Liver (tissue), 10 donors: ENCODE measurements at places on chromosomes 7 and 10.

DNA sequence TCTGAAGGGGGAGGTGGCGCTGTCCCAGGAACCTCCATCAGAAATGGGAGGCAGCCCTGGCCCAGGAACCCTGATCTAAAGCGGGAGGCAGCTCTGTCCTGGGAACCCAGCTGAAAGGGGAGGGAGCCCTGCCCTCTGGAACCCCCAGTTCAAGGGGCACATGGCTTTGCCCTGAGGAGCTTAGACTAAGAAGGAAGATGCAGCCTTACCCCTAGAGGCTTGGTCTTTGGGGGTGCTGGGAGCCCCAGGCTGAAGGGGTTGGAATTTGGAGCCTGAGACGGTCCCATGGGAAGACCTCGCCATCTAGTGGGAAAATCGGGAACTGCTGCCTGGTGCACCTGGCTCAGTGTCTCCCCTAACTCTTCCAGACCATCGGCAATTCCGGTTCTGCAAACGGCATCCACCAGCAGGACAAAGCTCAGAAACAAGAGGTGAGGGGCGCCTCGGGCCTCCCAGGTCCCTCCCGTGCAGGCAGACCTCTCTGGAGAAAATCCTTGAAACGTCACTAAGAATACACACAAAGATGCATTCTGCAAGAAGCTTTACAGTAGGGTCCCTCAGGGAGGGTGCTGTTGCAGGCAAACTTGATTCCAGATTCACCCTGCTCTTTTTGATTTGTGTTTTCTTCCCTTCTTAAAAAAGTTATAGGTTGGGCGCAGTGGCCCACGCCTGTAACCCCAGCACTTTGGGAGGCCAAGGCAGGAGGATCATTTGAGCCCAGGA, 52.4 kb upstream of the GTF2IRD1 start:
- H3K4me3 ChIP-seq = no peak overlapping the region
- no peaks in the 10 kb centered on the region for H3K4me1 ChIP-seq
- peak; percentile 82 for DNase-seq
- H3K27ac ChIP-seq = no peak overlapping the region

DNA sequence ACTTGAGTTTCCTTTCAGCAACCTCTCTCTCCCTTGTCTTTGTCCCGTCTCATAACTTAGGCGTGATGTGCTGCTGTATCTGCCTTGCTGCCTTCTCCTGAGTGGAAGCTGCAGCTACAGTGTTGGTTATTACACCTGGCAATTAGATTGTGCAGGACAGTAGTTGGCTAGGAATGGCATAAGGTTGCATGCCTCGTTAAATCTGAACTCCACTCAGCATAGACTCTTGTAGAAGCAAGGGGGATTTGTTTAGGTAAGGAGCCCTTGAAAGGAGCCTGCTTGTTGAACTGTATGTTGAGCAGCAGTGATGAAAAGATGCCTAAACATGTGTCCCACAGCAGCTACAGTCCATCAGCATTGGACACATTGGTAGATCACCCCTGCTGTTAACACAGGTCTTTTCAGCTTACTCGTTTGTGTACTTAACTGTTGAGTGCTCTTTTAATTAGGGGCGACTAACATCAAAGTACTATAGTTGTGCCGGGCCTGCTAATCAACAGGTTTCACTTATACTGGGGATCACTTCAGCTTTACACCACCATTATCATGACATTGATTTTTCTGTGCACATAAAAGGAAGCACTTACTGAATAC, 225.0 kb downstream of the AUTS2 start:
- H3K4me1 ChIP-seq = no peaks in the 10 kb centered on the region
- H3K27ac ChIP-seq = no peak overlapping the region
- DNase-seq = no peak
- H3K4me3 ChIP-seq = no peak overlapping the region
- no peaks in the 10 kb centered on the region for H3K27me3 ChIP-seq

- H3K27me3 ChIP-seq = no peaks in the 10 kb centered on the region
- H3K36me3 ChIP-seq = no peaks in the 10 kb centered on the region
- peaks cover 9% of the 10 kb centered on the region for H3K4me1 ChIP-seq
- no peak overlapping the region for H3K27ac ChIP-seq
Observed at GRCh38 chr7:107854454-107854853, 36.5 kb upstream of the DLD start.

DNA sequence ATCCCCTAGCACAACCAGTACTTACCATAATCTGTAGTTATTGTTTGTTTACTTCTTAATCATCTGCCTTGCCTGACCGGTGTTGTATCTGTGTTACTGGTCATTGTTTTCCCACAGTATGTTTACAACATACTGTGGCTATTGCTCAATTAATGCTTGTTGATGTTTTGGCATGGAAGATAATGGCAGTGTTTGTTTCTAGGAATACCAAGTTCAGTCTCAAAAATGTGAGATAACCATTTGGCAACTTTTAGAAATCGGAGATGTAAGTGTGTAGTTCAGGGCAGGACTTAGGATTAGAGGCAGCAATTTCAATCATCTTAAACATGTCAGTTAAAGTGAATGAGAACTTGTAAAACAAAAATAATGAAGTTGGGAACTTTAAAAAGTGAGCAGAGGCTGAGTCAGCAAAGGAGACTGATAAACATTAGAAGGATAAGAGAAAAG, 8.2 kb downstream of the MINDY3 start:
- no peaks in the 10 kb centered on the region for H3K36me3 ChIP-seq
- peaks cover 9% of the 10 kb centered on the region for H3K4me1 ChIP-seq
- no peak for DNase-seq
- no peaks in the 10 kb centered on the region for H3K27me3 ChIP-seq

DNA sequence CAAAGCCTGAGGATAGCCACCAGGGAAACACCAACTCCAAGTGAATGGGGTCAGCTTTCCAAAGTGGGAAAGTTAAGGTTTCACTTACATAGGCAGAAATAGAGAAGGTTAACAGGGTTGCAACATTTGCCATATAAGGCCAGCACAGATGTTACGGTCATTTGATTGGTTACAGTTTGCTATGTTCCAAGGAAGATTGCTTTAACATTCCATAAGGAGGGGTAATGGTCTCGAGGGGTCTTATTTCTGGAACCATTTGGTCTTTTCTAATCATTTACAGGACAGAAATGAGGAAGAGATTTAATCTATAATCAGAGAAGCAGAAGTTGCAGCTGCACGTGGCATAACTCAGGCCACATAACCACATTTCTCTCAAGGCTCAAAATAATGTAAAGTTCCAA, 679.4 kb upstream of the C7orf33 start:
- no peak overlapping the region for H3K4me3 ChIP-seq
- no peaks in the 10 kb centered on the region for H3K36me3 ChIP-seq
- H3K4me1 ChIP-seq = no peaks in the 10 kb centered on the region
- DNase-seq = no peak
- H3K27ac ChIP-seq = no peak overlapping the region
- no peaks in the 10 kb centered on the region for H3K27me3 ChIP-seq

- no peaks in the 10 kb centered on the region for H3K4me1 ChIP-seq
- no peak for DNase-seq
- no peak overlapping the region for H3K27ac ChIP-seq
Observed at GRCh38 chr10:105742184-105742583, 1101.1 kb downstream of the SORCS3 start.

GRCh38 chr10:124740369-124741280, 3.6 kb downstream of the FAM53B start:
- peak overlapping the region; percentile 71 for H3K27ac ChIP-seq
- H3K27me3 ChIP-seq = no peaks in the 10 kb centered on the region
- H3K4me1 ChIP-seq = peaks cover 76% of the 10 kb centered on the region
- H3K36me3 ChIP-seq = no peaks in the 10 kb centered on the region

- no peaks in the 10 kb centered on the region for H3K4me1 ChIP-seq
- H3K36me3 ChIP-seq = no peaks in the 10 kb centered on the region
- no peak overlapping the region for H3K27ac ChIP-seq
- H3K27me3 ChIP-seq = no peaks in the 10 kb centered on the region
- DNase-seq = no peak
- no peak overlapping the region for H3K4me3 ChIP-seq
Observed at GRCh38 chr7:94216944-94217461, 177.7 kb upstream of the COL1A2 start.

DNA sequence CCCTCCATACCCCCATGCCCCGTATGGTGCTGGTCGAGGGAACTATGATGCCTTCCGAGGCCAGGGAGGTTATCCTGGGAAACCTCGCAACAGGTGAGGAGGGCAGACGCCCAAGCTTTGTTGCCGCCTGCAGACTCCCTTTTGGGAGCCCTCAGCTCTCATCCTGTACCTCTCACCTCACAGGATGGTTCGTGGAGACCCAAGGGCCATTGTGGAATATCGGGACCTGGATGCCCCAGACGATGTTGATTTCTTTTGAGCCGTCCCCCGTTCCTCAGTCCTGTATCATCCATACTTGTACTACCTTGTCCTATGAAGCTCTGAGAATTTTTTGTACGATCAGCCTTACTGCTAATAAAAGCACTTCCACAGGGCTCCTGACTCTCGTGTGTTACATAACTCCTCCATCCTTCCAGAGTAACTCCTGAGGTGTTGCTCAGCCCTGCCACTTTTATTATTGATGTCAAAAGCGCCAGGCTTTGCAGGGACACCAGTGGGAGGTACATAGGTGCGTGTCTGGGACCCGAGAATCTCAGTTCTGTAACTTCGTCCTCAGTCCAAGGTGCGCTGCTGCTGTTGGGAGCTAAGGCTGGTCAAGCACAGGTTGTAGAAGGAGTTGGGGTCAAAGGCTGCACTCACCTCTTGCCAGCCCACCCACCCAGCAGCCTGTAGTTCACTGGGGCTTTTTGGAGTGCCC, 1.1 kb downstream of the UFSP1 start:
- H3K36me3 ChIP-seq = peaks cover 12% of the 10 kb centered on the region
- peak overlapping the region; percentile 83 for H3K27ac ChIP-seq
- no peaks in the 10 kb centered on the region for H3K27me3 ChIP-seq
- H3K4me3 ChIP-seq = peak overlapping the region; percentile 89
- H3K4me1 ChIP-seq = peaks cover 20% of the 10 kb centered on the region

GRCh38 chr7:98307971-98308466, 26.5 kb downstream of the BRI3 start:
- no peaks in the 10 kb centered on the region for H3K27me3 ChIP-seq
- no peaks in the 10 kb centered on the region for H3K4me1 ChIP-seq
- peaks cover 37% of the 10 kb centered on the region for H3K36me3 ChIP-seq
- H3K27ac ChIP-seq = no peak overlapping the region
- H3K4me3 ChIP-seq = no peak overlapping the region

- peak; percentile 91 for DNase-seq
- H3K36me3 ChIP-seq = no peaks in the 10 kb centered on the region
- no peaks in the 10 kb centered on the region for H3K27me3 ChIP-seq
- no peak overlapping the region for H3K4me3 ChIP-seq
- no peak overlapping the region for H3K27ac ChIP-seq
- H3K4me1 ChIP-seq = peaks cover 1% of the 10 kb centered on the region
Observed at GRCh38 chr10:44932517-44933450, 21.6 kb downstream of the TMEM72 start.

- H3K4me3 ChIP-seq = no peak overlapping the region
- DNase-seq = no peak
- no peaks in the 10 kb centered on the region for H3K36me3 ChIP-seq
- H3K27me3 ChIP-seq = no peaks in the 10 kb centered on the region
- H3K27ac ChIP-seq = no peak overlapping the region
Observed at GRCh38 chr10:71487726-71488125, 91.0 kb downstream of the CDH23 start.

DNA sequence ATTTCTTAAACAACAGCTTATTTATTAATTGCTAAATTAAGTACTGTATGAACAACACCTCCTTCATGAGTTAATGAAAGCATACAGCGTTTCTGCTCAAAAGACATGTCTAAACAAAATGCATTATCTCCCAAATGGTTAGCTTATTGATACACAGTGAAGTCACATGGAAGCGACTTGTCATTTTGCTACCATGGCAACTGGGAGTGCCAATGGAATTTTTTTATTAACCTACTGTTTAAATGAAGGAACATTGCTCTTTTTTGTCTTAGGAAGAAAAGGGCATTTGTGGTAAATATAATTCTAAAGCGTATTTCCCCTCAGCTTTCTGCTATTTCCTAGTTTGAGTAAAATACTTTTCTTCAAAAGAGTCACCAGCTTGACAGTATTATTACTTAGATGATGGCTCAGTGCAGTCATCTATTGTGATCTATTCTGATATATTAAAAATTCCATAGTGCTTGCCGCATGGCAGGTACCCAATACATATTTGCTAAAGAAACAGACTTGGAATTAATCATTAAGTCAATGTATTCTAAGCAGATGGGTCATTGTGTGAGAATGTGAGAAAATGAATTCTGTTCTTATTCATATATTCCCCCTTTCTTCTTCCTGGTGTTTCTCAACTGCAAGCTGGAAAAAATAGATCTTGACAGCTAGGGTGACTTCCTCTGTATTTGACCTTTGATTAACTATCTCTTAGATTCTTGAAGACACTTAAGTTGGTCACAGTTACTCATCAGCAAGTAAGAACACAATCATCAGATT, 818.3 kb downstream of the MAGI2 start:
- H3K36me3 ChIP-seq = no peaks in the 10 kb centered on the region
- DNase-seq = no peak
- H3K27ac ChIP-seq = no peak overlapping the region
- H3K4me3 ChIP-seq = no peak overlapping the region
- no peaks in the 10 kb centered on the region for H3K4me1 ChIP-seq

- DNase-seq = no peak
- H3K4me1 ChIP-seq = peaks cover 2% of the 10 kb centered on the region
- H3K27ac ChIP-seq = no peak overlapping the region
Observed at GRCh38 chr7:21585070-21585724, 42.4 kb downstream of the DNAH11 start.

DNA sequence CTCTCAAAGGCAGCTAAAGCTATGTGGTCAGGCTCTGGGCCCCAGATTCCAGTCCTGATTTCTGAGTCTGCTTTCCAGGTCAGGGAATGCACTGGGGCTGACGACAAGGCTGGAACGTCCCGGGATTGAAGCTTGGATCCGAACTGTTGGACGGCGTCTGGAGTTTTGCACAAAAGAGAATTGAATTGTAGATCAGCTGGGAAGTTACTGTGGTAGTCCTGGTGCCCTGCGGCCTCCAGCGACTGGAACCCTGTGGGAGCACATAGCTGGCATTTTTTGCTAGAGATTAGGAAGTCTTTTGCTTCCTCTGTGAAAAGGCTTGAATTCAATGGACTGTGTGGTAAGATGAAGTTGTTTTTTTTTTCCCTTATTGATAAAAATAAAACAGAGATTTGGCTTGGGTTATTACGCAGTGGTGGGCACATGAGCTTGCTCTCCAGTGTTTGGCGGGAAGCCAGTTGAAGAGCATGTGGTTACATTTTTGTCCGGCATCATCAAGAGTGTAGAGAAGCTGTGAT, at the start of gene HK1:
Gene HK1 (plus strand): TSS at position 51 of the 518 bp plus-strand sequence.
- no peak within 1 kb of the TSS for H3K4me3 ChIP-seq
- no peaks in the 10 kb centered on the region for H3K4me1 ChIP-seq
- no peak within 1 kb of the TSS for H3K27ac ChIP-seq
- no peak for DNase-seq
- no peaks in the 10 kb centered on the region for H3K27me3 ChIP-seq

GRCh38 chr10:22693371-22693784, 21.0 kb downstream of the PIP4K2A start:
- no peaks in the 10 kb centered on the region for H3K27me3 ChIP-seq
- no peak overlapping the region for H3K27ac ChIP-seq
- no peak for DNase-seq
- H3K4me1 ChIP-seq = peaks cover 2% of the 10 kb centered on the region
- no peak overlapping the region for H3K4me3 ChIP-seq
